Activated CD4-positive, alpha-beta T cell treated with anti-CD3 and anti-CD28 coated beads, Interleukin-2, Interleukin-6, amounts not matched to agents 100 ng/mL and 50 ng/mL, durations not matched to agents 16 hours and 8 hours (primary cell): ENCODE measurements at places on chromosomes 11 and 22.
A peak's percentile ranks its signal among the peaks of the same experiment; 100 is the strongest.

GRCh38 chr22:23532731-23533130, 47.4 kb downstream of the IGLL1 start:
- DNase-seq: no peak

- DNase-seq: no peak
Measured at GRCh38 chr11:83663988-83664387, 377.8 kb upstream of the CCDC90B start.

DNA sequence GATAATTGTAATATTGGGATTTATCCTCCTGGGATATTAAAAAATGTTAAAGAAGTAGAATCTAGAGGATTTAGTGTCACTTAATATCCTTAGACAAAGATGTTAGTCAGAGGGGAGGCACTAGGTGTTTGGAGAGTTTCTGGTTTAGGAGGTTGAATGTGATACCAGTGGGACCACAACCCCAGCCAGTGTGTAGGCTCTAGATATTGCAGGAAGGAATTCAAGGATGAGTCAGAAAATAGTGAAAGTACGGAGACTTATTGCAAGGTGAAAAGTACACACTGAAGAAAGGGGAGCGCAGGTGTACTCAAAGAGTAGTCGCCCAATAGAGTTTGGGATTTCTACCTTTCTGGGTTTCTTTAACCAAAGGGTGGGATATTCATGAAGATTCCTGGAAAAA, 5.7 kb upstream of the TMEM41B start:
- DNase-seq: peak; percentile 11

DNA sequence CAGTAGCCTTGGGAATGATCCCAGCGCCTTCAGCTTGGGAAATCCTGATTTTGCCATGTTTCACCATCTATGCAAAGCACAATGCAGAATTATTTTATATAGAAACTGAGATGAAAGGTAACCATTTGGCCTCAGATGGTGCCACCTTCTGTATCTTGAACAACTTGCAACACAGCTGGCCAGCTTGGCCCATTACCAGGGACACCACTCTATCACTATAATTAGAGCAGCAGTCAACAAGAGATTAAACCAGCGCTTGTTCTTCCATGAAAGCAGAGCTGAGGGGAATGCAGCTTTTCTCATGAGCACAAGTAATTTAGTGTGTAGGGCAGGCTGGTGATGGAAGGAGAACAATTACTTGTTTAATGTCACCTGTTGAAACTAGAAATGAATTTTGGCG, 6.7 kb upstream of the ZDHHC13 start:
- DNase-seq: no peak

- DNase-seq: no peak
Measured at GRCh38 chr11:87036756-87037449, 831 bp upstream of the TMEM135 start.

DNA sequence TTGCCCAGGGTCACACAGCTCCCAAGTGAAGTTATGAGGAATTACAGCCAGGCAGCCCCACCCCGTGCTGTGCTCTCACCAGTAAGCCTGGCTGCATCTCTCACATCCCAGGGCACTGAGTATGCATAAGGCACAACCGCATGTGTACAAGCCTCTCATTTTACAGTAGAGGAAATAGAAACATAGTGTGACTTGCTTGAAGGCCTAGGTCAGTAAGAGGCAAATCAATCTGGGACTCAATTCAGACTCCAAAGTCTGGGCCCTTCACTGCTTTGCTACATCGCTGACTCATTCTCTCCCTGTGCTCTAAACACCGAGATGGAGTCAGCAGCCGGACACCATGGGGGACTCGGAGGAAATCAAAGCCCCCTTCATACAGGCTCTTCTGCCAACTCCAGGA, 7.9 kb downstream of the ABTB2 start:
- no peak for DNase-seq

- no peak for DNase-seq
Measured at GRCh38 chr11:27115051-27115650, 74.5 kb downstream of the BBOX1 start.

GRCh38 chr11:33063326-33063881, 24.0 kb downstream of the TCP11L1 start:
- peak; percentile 80 for DNase-seq

- no peak for DNase-seq
Measured at GRCh38 chr11:109772892-109773291, 320.3 kb upstream of the ZC3H12C start.

DNA sequence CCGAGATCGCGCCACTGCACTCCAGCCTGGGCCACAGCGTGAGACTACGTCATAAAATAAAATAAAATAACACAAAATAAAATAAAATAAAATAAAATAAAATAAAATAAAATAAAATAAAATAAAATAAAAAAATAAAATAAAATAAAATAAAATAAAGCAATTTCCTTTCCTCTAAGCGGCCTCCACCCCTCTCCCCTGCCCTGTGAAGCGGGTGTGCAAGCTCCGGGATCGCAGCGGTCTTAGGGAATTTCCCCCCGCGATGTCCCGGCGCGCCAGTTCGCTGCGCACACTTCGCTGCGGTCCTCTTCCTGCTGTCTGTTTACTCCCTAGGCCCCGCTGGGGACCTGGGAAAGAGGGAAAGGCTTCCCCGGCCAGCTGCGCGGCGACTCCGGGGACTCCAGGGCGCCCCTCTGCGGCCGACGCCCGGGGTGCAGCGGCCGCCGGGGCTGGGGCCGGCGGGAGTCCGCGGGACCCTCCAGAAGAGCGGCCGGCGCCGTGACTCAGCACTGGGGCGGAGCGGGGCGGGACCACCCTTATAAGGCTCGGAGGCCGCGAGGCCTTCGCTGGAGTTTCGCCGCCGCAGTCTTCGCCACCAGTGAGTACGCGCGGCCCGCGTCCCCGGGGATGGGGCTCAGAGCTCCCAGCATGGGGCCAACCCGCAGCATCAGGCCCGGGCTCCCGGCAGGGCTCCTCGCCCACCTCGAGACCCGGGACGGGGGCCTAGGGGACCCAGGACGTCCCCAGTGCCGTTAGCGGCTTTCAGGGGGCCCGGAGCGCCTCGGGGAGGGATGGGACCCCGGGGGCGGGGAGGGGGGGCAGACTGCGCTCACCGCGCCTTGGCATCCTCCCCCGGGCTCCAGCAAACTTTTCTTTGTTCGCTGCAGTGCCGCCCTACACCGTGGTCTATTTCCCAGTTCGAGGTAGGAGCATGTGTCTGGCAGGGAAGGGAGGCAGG, at the start of gene GSTP1:
Gene GSTP1, plus strand, starts transcription at position 566 of the 958 bp plus-strand sequence. Its CDS starts 32 bp downstream, at position 598.
- peak; percentile 90 for DNase-seq

DNA sequence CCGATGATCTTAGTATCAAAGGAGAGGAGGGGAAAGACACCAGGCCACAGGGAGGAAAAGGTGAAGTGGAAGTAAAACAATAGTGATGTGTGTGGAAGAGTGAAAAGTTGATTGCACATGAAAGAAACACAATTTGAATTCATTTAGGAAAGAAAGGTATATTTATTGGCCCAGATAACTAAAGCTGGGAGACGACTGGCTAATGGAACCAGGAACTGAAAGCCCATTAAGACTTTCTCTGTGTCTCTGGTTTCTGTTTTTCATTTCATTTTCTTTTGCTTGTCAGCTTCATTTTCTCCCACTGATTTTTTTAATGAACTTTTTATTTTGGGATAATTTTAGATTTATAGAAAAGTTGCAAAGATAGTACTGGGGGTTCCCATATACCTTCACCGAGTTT, 5.1 kb upstream of the DCHS1 start:
- no peak for DNase-seq

DNA sequence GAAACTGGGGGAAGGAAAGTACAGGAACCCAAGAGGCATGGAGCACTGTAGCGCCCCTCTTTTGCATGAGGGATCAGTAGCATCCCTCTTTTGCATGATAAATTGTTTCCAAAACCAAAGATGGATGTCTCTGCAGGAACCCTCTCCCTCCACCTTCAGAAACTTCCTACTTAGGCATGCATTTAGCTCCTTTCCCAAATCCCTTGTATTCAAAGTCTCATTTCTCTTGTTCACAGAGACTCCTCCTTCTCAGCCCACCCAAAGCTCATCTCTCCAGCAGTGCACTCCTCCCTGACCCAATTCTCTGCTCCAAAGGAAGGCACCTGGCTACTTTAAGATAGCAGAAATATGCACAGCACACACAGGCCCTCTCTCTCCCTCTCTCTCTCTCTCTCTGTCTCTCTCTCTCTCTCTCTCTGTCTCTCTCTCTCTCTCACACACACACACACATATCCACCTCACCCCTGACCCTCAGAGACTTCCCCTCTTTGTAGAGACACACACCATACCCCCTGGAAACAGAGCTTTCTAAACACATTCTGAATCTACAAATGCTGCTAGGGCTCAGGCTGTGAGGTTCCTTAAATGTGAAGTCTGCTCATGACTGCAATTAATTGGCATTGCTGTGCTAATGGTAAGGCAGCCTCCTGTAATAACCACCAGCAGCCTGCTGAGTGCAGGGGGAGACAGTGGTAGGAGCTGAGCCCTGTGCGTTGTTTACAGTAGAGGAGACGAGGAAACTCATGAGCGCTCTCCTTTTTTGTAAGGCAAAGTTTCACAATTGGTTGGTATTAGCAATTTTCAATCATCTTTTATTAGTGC, 519.6 kb downstream of the NTM start:
- no peak for DNase-seq

DNA sequence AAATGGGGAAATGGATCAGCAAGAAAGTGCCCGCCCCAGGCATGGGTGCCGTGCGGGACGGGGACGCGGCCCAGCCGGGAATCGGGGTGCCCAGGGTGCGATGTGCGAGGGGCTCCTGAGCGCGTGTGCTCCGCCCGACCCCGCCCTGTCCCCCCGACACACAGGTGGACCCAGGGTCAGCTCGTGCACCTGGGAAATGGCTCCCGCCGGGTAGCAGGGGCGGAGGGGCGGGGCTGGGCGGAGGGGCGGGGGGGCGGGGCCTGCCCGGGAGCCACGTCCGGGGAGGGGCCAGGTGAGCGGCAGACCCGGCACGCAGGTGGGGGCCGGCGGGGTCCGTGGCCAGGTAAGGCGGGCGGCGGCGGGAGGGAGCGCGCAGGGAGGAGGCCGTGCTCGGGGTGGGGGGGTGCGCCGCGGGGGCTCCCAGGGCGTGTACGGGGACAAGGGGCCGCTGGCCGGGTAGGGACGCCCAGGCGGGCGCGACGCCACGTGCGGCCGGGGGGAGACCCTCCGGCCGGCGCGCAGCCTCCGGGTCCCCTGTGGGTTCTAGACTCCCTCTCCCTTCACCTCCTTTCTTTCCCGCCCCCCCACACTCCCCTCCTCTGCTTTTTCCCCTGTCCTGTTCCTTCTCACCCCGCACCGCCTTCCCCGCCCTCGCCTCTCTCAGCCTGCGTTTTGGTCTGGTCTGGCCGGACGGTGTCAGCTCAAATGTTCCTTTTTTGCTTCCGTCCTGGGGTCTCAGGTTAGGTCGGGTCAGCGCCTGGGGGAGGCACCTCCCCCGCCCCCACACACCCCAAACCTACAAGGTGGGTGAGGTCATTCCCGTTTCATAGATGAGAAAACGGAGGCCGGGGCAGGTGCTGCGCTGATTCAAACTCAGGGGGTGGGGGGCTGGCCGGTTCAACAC, at the start of gene ARHGAP8:
Gene ARHGAP8, plus strand, starts transcription at position 291 of the 904 bp plus-strand sequence. CDS start 33,953 bp downstream, outside the sequence.
- DNase-seq: no peak

- no peak for DNase-seq
Measured at GRCh38 chr11:66878474-66878873, 21.6 kb downstream of the LRFN4 start.

- DNase-seq: no peak
Measured at GRCh38 chr22:50732681-50733080, 5.3 kb upstream of the ACR start.

GRCh38 chr11:68128682-68129327, 7.6 kb upstream of the CHKA start:
- no peak for DNase-seq

- no peak for DNase-seq
Measured at GRCh38 chr11:115699733-115700132, 195.5 kb upstream of the CADM1 start.
